ENCODE measurements at places on chromosomes 16 and 17.

DNA sequence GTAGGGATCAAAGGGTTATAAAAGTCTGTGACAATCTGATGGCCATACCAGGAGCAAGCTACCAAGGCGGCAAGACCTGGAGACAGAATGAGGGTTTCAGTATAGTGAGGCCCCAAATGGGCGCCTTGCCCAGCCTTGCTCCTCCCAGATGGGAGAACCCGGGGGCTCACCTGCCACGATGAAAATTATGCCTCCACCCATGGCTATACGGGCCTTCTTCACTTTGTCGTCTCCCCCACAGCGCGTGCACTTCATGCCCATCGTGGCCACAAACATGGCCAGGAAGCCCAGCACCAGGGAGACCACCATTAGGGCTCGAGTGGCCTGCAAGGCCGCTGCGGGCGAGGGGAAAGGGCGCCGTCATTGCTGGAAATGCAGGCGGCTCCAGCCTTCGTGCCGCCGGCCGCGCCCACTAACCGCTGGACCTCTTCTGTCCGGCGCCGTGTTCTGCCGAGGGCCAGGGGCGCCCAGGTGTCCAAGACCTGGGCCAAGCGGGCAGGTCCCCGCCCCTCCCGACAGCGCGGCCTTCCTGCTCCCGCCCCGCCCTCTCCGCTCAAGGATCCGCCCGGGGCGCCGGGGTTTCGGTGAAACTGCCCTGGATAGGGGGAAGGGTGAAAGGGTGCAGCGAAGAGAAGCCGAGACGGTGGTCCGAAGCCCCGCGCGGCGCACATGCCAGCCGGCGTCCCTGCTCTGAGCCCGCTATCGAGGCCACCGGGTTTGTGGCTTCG lies 1.5 kb downstream of the CLDN7 start:
- no peak for DNase-seq

- DNase-seq: no peak
These were observed 9.1 kb downstream of the TMEM208 start for GRCh38 chr16:67235816-67236562.

DNA sequence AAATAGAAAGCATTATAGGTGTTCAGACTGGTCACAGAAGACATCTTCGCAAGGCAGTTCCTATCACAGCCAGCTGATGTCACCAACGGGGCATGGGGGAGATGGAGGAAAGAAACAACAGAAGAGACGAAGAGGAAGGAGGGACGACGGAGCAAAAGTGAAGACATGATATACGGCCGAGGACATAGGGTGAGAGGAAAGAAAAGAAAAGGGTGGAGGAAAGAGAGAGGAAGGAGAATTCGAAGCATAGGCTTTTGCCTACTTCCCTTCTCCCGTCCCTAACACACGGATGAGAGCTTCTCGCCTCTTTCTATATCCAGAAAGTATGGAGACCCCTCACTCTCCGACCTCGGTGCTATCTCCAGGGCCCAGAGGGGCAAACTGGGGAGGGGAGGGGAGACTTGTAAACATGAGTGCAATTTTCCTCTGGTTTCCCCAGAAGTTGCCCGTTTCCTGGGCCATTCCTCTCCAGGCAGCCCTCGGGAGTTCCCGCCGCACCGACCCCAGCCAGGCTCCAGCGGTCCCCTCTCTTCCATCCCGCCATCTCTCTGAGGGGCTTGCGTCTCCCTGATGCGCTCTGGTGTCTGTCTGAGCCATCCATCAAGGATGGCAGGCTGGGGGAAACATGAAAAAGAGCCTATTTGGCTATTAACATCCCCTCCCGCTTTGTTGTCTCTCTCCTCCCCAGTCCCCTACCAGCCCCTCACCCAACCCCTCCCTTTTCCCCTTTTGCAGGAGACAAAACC lies 26.0 kb downstream of the COPZ2 start:
- no peak for DNase-seq

DNA sequence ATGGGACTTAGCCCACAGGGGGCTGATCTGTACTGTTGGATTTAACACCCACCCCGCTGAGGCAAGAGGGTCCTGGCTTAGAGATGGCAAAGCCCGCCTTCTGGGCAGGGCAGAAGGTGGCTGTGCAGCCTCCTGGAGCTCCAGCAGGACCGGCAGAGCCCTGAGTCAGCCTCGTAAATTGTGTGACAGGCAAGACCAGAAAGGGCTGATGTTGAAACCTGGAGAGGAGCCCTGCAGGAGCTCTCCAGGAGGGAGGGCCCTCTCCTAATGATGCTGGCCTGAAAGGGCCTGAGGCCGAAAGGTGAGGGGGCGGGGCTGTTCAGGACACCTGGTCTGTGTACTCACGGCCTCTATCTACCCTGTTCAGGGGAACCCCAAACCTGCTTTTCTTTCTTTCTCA lies 22.5 kb upstream of the MYO15B start:
- no peak for DNase-seq

GRCh38 chr16:58499615-58500351 lies at the start of gene NDRG4:
Gene NDRG4 (plus strand): TSS chr16:58500143. CDS start chr16:58500249, 106 bp downstream.
- DNase-seq: no peak

DNA sequence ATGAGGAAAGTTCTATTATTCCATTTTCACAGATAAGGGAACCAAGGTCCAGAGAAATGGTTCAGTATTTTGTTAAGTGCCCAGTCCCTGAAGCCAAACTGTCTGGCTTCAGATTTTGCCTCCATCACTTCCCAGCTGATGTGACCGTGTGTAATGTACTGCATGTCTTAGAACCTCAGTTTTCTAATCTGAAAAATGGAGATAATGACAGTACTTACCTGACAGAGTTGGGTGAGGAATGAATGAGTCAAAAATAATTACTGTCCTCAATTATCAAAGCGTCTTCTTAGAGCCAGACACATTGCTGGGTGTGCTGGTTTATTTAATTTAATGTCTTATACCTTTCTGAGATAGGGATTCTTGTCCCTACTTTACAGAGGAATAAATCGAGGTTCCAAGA lies 6.7 kb downstream of the ZNF668 start:
- DNase-seq: no peak

- DNase-seq: no peak
These were observed 17.6 kb upstream of the ITGAM start for GRCh38 chr16:31242206-31242605.

GRCh38 chr16:85724126-85724879 lies 26.6 kb downstream of the C16orf74 start:
- DNase-seq: no peak

DNA sequence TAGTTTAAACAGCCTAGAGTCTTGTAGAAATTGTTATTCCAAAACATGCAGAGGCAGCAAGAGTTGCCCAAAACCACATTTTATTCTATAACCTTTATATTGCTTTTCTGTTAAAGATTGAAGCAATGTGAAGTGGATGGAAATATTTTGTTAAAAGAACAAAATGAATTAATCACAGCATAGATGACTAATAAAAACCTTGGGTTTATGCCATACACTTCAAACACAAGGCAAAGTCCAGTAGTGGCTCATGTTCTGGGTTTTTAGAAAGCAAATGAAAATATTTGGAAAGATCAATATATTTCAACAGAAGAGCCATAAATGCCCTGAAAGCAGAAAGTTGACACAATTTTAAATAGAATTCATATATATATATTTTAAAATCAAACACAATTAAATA lies 36.7 kb upstream of the ULK2 start:
- no peak for DNase-seq

Measured in right renal cortex interstitium (tissue), 3 donors.